Activated naive CD4-positive, alpha-beta T cell (primary cell): ENCODE measurements at places on chromosomes 6 and 20.

GRCh38 chr20:24825591-24825990 is 123.5 kb upstream of the CST7 start:
- DNase-seq = no peak

- DNase-seq = no peak
Measured at GRCh38 chr6:117666881-117667280, 8.4 kb upstream of the NUS1 start.

- DNase-seq = no peak
Measured at GRCh38 chr6:12241493-12242175, 48.5 kb upstream of the EDN1 start.

DNA sequence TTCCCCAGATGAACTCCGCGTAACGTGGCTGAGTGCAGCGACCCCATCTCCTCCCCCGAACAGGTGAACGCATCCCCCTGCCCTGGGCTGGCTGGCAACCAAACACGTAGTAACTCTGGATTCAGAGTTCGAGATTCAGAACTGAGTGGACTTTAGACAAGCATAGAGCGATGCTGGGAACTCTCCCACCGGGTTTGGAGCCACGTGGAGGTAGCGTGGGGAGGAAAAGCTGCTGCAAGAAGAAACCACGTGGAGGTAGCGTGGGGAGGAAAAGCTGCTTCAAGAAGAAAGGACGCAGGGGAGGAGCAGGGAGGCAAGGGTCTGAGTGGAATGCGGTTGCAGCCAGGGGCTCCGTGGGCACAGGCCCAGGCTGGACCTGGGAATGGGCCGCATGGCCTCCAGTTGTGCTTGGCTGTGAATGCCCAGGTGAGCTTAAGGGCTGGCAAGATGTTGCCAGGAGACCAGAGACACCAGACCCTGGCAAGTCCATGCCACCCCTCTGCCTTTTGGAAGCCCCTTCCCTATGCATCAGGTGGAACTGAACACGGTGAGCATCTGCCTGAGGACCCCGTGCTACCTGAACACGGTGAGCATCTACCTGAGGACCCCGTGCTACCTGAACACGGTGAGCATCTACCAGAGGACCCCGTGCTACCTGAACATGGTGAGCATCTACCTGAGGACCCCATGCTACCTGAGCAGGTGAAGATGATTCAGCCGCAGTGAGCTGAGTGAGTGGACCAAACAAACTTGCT is 118.0 kb upstream of the FRMD1 start:
- DNase-seq = no peak

- DNase-seq = peak; percentile 59
Measured at GRCh38 chr20:24948939-24949679, at the start of gene CST7. Gene CST7 (plus strand): TSS chr20:24949269. CDS start chr20:24949506, 237 bp downstream.
